ENCODE measurements at places on chromosomes 11 and 22.

DNA sequence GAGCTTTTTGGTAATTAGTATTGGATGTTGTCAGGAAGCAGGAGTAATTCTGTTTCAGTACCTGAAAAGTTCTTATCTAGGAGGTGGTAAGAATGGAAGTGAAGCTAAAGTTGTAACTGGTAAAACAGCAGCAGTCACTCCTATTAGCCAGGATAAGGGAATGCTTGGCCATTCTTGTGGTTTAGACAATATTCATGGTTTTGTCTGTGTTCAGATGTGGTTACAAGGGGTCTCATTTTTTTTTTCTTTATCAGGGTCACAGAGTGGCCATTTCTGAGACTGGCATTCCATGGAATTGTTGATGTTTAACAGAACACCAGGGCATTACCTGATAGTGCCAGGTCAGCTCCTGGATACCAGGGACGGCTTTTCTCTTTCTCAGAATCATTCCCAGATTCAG is 23.8 kb downstream of the TAF1D start:
- no peak for DNase-seq

- no peak for DNase-seq
Observed at GRCh38 chr22:37479196-37479595, 7.0 kb downstream of the MFNG start.

- no peak for DNase-seq
Observed at GRCh38 chr11:77602381-77603088, 12.8 kb downstream of the AQP11 start.

DNA sequence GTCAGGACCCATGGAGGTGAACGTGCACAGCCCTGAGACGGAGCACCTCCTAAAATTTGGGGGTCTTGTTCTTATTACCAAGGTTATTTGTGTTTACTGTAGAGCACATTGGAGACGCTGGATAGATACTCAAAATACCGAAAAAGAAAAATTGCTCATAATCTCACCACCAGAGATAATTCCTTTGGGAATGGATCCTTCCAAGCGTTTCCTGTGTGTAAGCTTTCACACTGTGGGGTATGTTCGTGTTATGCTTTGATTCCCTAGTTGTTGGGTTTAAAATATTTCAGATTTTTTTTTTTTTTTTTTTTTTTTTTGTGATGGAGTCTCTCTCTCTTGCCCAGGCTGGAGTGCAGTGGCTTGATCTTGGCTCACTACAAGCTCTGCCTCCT is 14.1 kb upstream of the MRGPRD start:
- DNase-seq, result no peak

- DNase-seq, result no peak
Observed at GRCh38 chr11:88434333-88434976, 96.9 kb upstream of the CTSC start.

- DNase-seq, result no peak
Observed at GRCh38 chr11:132451942-132452601, 1080.2 kb downstream of the OPCML start.

GRCh38 chr22:46994265-46994664 is 231.8 kb downstream of the TBC1D22A start:
- no peak for DNase-seq

DNA sequence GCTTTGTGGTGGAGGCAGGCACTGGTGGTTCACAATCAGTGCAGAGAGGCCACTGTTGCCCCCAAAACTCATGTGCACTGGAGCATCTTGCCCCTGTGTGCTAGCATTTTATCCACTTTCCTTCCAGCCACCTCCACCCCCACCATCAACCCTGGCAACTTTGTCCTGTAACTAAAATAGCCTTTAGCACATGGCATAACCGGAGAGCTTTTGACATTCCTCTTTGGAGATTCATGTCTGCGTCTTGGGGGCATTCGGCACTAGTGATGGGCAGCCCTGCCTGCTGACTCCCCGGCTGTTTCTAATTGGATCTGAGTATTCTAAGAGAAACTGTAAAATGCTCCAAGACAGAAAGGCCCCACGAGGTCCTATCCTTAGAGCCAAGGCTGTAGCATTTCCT is 15.8 kb downstream of the SHISA8 start:
- no peak for DNase-seq

DNA sequence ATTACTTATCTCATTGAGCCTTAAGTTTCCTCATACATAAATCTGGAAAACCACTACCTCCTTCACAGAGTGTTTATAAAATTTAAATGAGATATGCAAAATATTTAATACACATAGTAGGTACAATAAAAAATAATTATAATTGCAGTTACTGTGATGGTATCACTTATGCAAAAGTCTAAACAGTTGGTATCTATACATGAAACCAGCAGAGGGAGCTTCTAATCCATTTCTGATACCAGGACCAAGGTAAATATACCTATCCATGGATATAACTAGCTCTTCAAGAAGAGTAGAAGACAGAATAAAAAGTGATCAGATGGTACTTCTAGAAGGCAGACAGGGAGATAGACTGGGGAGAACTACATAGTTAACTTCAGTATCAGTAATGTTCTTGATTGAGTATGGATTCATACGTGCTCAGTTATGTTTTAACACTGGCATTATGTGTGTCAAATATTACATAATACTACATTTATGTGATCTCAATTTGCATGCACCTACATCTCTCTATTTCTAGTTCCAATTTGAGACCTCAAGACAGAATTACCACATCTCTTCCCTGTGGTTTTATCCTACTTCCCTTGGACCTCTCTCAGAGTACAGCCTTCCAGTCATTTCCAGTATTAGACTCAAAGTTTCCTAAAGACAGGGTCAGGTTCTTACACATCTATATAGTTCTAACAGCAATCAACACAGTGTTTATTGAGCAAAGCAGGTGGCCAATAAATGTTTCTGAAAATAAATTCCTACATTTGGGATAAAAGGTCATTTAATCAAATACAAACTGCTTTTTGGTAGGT is 13.7 kb upstream of the TSG101 start:
- DNase-seq, result no peak

GRCh38 chr11:13110929-13111812 is 102.1 kb downstream of the RASSF10 start:
- DNase-seq, result no peak

All from germinal center (tissue), 1 donor.